ENCODE measurements at places on chromosomes 5 and 9.

GRCh38 chr5:104130320-104130719 lies 567.7 kb upstream of the NUDT12 start:
- no peak for DNase-seq

DNA sequence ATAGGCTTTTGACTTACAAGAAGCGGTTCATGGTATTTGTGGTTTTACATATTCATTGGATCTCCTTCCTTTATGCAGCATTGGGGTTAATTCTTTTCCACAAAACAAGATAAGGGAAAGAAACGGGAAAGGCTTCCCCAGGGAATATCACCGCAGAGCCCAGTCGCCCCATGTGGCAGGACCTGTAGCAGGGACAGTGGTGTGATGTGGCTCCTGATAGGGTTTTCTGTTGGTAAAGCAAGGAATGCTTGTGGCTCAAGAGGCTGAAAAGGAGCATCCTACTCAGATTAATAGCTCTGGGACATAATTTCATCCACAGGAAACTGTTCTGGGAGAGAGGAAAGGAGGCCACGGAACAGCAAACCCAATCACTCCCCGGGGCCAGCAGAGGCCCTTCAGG lies 699.9 kb downstream of the MTRR start:
- no peak for DNase-seq

- DNase-seq, result peak; percentile 57
Measured at GRCh38 chr9:134434894-134435506, 108.7 kb downstream of the RXRA start.

- DNase-seq, result no peak
Measured at GRCh38 chr5:143154510-143155370, 248.7 kb downstream of the NR3C1 start.

DNA sequence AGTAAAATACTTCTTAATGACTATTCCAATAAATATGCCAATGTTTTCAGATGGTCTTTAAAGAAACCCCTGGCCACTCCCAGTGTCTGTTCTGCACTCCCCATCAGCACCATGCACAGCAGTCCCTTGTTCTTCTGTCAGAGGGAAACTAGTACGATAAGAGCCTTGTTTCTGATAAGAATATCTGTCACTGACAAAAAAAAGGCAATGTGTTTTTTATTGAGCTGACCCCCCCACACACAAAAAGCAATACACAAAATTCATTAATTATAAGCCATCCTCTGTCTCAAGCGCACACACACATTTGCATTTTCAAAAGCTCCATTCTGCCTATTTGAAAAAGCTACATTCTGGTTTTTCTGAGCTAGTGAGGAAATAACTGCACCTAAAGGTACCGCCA lies 119.1 kb downstream of the ENC1 start:
- DNase-seq, result no peak

DNA sequence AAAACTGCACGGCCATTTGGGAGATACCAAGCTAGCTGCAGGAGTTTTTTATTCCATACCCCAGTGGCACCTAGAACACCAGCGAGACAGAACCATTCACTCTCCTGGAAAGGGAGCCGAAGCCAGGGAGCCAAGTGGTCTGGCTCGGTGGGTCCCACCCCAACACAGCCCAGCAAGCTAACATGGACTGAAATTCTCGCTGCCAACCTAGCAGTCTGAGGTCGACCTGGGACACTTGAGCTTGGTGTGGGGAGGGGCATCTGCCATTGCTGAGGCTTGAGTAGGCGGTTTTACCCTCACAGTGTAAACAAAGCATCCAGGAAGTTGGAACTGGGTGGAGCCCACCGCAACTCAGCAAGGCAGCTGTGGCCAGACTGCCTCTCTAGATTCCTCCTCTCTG lies 108.9 kb upstream of the CHD1 start:
- no peak for DNase-seq

DNA sequence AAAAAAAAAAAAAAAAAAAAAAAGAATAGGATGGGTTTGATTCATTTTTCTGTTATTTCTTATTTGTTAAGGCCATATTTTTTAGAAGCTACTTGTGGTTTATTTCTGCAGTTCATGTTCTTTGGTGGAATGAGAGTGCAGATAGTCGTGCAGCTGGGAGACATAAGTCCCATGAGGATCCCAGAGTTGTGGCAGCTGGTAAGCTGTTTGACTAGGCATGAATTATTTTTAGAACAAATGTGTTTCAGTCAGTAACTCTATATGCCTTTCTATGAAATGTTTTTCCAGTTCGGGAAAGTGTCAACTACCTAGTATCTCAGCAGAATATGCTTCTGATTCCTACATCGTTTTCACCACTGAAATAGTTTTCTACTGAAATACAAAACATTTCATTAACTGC lies 5.0 kb upstream of the NIPSNAP3B start:
- DNase-seq, result no peak

DNA sequence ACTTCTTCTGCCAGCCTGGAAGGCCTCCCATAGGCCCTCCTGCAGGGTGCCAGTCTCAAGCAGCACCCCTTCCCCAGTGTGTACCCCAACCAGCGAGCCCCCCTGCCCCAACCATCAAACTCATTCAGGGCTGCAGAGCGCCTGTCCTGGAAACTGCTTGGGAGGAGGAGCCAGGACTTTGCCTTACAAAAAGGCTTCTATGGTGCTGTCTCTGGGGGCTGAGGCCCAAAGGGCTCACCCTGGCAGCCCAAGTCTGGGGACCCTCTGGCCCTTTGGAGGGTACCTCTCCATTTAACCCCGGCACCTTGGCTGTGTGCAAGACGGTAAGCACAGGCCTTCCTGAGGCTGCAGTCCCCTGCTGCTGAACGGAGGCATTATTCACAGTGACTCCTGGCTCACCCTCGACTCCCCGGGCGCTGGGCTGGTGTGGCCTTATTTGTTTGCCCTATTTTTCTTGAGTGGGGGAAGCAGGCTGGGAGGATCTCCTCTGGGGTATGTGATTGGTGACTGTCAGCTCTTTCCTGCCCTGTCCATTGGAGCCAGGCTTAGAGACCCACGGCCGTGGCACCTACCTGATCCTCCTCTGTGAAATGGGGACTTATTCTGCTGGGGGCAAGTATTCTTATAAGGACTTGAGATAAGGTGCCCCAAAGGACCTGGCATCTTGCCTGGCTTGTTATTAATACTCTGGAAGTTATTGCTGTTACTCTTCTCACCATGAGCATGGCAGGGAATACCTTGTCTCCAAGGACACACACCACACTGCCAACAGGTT lies 5.8 kb downstream of the LMX1B start:
- no peak for DNase-seq

- no peak for DNase-seq
Measured at GRCh38 chr5:96317945-96318344, 115.1 kb downstream of the PCSK1 start.

GRCh38 chr5:178661836-178662540 lies 35.1 kb upstream of the CLK4 start:
- no peak for DNase-seq

GRCh38 chr9:122336866-122337555 lies 33.8 kb upstream of the PTGS1 start:
- peak; percentile 51 for DNase-seq

DNA sequence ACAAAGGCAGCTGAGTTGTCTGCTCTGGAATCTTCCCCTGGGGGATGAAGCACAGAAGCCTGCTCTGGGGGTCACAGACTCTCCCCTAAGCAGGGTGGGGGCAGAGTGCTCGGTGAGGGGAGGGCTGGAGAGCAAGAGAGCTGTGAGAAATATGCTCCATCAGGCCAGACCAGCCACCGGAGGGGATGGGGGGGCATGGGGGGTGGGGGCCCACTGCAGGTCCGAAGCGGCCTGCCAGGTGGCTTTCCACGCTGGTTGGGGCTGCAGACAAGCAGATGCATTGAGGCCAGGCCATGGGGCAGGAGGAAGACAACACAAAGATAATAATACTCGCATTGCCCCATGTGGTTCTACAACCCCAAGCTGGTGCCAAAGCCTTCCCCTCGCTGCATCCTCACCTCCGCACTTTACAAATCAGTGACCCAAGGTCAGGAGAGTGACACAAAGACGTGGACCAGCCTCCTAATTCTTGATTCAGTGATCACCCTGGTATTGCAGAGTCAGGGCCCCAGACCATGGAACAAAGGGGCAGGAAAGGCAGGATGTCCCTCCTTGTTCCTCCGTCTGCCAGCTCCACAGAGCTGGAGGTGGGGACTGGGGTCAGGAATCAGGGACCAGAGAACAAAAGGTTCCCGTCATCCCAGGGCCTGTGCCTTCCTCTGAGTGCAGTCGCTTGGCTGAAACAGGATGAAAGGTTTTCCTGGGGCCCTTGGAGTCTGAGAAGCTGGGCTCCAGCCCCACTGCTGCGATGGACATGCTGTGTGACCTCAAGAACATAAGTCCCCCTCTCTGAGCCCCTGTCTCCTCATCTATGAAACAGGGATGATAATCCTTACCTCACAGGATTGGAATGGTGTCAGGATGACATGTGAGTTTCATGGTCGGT lies 37.2 kb upstream of the GABRP start:
- DNase-seq, result no peak

DNA sequence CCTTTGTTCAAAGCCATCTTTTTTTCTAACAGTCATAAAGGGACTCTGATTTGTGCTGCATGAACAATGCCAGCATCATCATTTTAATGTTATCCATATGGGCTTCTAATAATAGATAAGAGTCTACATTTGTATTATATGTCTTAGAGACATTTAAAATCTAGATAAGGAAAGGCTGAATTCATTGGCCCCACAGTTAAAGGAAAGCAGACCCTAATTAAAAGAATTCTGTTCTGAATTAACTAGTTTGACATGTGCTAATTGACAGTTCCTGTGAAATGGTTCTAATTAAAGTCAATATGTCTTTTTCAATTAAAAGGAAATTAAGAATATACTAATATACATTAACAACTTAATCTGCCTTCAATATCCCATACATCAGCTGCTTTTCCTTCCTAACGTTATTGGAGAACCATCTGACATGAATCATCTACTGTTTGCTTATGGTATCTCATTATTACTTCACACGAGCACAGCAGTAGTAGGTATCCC lies 104.7 kb downstream of the NR2F1-AS1 start:
- no peak for DNase-seq

DNA sequence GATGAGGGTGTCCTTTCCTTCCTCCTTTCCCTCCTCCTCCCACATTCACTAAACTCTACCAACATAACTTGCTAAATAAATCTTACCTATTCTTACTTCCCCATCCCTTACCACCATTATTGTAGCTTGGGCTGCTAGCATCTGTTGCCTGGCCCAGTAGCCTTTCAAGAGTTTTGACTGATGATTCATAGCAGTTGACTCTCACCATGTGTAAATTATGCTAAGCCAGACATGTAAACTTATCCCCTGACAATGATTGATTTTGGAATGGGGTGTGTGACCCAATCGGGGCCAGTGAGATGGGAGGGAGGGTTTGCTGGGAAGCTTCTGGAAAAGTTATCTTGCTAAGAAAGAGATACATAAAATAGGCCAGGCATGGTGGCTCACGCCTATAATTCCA lies 161.8 kb upstream of the SPRY4 start:
- no peak for DNase-seq

DNA sequence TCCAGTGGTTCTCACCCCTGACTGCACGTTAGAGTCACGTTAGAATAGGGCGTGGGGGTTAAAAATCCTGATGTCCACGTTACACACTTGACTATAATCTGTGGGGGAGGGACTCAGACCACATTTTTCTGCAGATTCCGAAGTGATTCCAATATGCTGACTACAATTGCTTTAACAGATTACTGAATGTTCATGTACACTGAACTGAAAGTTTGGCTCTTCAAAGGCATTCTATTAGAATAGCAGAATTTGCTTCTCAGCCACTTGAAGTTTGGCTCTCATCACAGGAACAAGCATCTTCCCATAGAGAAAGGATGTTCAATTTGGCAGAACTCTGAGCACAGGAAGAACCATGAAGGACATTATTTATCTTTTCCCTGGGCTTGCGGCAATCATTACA lies 84.5 kb downstream of the HAPLN1 start:
- no peak for DNase-seq

GRCh38 chr9:123072407-123072995 lies 39.0 kb downstream of the GPR21 start:
- DNase-seq, result peak; percentile 38

- no peak for DNase-seq
Measured at GRCh38 chr5:113340537-113340936, 94.3 kb downstream of the TSSK1B start.

- DNase-seq, result no peak
Measured at GRCh38 chr5:103487218-103487617, 75.4 kb downstream of the NUDT12 start.

- DNase-seq, result no peak
Measured at GRCh38 chr9:72812559-72813111, 140.2 kb downstream of the ALDH1A1 start.

DNA sequence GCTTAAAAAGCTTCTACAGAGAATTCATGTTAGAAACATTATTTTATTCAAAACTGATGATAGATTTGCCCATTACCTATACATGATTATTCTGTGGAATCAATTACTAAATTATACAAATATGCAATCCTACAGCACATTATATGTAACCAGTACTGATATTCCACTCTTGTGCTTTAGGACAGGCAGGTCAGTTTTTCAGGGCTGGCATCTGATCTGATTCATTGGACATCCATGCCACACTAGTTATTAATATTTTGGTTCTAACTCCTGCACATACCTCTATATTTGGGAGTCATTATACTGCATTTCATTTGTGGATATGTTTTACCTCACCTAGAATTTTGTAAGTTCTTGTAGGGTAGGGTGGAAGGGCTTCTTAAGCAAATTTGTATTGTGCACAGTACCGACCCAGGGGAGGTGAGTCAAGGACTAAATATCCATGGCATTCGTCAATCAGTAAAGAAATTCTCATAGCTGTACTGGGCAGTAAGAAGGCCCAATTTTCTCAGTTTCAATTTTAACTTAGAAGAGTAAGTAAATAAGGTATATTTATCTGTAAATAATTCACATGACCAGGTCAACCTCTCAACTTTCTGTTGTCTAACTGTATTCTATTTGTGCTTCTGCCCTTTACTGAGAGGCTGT lies 33.5 kb downstream of the ELOVL7 start:
- no peak for DNase-seq

DNA sequence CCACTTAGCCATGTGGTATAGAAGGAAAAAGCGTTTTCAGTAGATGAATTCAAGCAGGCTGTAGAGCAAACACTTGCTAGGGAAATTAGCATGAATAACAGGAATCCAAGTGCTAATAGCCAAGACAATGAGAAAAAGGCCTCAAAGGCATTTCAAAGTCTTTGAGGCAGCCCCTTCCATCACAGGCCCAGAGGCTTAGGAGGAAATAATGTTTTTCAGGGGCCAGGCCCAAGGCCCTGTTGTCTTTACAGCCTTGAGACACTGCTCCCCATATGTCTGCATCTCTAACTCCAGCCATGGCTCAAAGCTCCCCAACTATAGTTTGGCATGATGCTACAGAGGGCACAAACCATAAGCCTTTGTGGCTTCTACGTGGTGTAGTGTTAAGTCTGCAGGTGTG lies 563.5 kb downstream of the TAF11L14 start:
- DNase-seq, result no peak

GRCh38 chr5:6504677-6505415 lies 56.2 kb downstream of the UBE2QL1 start:
- DNase-seq, result no peak

DNA sequence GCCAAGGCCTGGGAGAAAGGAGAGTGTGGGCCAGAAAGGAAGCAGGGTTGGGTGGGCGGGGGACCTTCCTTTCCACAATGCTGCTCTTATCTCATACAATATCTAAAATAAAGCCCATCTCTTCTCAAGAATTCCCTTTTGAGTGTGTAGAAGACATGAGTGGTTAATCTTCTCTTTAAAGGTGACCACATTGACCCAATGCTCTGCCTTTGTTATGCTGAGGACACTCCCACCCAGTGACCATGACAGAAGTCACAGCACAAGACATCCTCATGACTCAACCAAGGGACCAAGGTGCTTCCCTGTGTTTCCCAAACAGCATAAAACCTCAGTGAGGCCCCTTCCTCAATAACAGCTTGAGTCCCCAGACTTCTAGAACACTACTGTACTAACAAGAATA lies 193.0 kb upstream of the ADAMTS16 start:
- no peak for DNase-seq
